ENCODE measurements at places on chromosomes 16 and 17.

- DNase-seq, result no peak
- no peak overlapping the region for H3K4me3 ChIP-seq
Observed at GRCh38 chr17:36197387-36197703, 787 bp upstream of the CCL3L1 start.

GRCh38 chr17:60390186-60390585, 1.7 kb downstream of the USP32 start:
- H3K27me3 ChIP-seq, result no peaks in the 10 kb centered on the region
- peak overlapping the region; percentile 91 for H3K27ac ChIP-seq
- peaks cover 4% of the 10 kb centered on the region for H3K36me3 ChIP-seq
- DNase-seq, result no peak
- peaks cover 49% of the 10 kb centered on the region for H3K4me1 ChIP-seq

GRCh38 chr16:68760671-68761275, 23.7 kb downstream of the CDH1 start:
- peaks cover 94% of the 10 kb centered on the region for H3K4me1 ChIP-seq
- DNase-seq, result peak; percentile 78
- H3K36me3 ChIP-seq, result no peaks in the 10 kb centered on the region
- peak overlapping the region; percentile 76 for H3K4me3 ChIP-seq
- peak overlapping the region; percentile 84 for H3K27ac ChIP-seq

GRCh38 chr17:48113201-48113676, 5.7 kb downstream of the SNX11 start:
- H3K4me1 ChIP-seq, result peaks cover 55% of the 10 kb centered on the region
- H3K27ac ChIP-seq, result peak overlapping the region; percentile 79
- H3K4me3 ChIP-seq, result peak overlapping the region; percentile 62
- H3K36me3 ChIP-seq, result peaks cover 20% of the 10 kb centered on the region
- no peaks in the 10 kb centered on the region for H3K27me3 ChIP-seq

- peak; percentile 19 for DNase-seq
- no peaks in the 10 kb centered on the region for H3K36me3 ChIP-seq
- peaks cover 18% of the 10 kb centered on the region for H3K4me1 ChIP-seq
- H3K27me3 ChIP-seq, result peaks cover 5% of the 10 kb centered on the region
- H3K27ac ChIP-seq, result no peak overlapping the region
- peak overlapping the region; percentile 9 for H3K4me3 ChIP-seq
Observed at GRCh38 chr16:58425756-58426494, 33.7 kb downstream of the GINS3 start.

DNA sequence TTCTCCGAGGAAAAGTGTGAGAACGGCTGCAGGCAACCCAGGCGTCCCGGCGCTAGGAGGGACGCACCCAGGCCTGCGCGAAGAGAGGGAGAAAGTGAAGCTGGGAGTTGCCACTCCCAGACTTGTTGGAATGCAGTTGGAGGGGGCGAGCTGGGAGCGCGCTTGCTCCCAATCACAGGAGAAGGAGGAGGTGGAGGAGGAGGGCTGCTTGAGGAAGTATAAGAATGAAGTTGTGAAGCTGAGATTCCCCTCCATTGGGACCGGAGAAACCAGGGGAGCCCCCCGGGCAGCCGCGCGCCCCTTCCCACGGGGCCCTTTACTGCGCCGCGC, at the start of gene ERBB2:
TSS of gene ERBB2 (plus strand) at position 247 of the 330 bp plus-strand sequence. CDS start 175 bp downstream, outside the sequence.
- no peak within 1 kb of the TSS for H3K27ac ChIP-seq
- peaks cover 21% of the 10 kb centered on the region for H3K4me1 ChIP-seq
- no peaks in the 10 kb centered on the region for H3K36me3 ChIP-seq
- peaks cover 37% of the 10 kb centered on the region for H3K27me3 ChIP-seq
- H3K4me3 ChIP-seq, result peak within 1 kb of the TSS; percentile 65

DNA sequence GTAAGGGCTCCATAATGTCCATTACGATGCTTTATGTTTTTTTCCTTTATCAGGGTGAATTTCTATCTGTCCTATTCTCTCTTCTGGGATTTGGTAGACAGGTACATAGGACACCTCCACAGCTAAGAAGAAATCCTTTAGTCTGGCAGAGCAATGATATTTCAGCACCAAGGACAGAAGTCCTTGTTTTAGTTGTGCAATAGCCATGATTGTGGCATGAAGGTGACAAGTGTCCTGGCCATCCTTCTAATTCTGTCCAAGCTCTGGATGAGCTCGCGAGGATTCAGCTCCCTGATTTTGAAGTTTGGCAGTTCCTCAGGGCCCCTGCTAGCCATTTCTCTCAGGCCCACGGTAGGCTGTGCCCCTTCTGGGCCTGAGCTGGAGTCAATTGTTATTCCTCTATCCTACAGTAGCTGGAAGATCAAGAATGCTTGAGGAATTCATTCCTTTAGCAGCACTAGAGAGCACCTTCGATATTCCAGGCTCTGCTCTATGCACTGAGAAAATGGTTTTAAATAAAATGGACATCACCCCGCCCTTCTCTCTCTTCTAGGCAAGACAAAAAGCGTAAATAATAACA, 320.8 kb downstream of the XYLT1 start:
- H3K4me3 ChIP-seq, result no peak overlapping the region
- no peak overlapping the region for H3K27ac ChIP-seq
- no peaks in the 10 kb centered on the region for H3K27me3 ChIP-seq
- no peak for DNase-seq

DNA sequence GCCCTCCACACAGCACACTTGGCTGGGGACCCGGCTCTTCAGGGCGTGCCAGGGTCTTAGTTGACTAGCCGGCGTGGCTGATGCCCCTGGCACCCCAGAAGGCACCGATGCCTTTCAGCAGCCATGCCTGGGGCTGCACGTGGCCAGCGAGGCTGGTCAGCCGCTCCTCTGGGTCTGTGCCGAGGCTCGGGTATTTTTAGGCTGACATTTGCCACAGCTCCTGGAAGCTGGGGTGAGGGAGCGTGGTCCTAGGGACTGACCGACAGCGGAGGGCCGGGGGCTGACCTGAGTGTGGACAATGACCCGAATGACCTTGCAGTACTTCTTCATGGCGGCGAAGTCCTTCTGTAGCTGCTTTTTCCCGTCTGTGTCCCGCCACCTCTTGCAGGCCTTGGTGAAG, 3.9 kb downstream of the RPL3L start:
- H3K4me3 ChIP-seq, result no peak overlapping the region
- H3K36me3 ChIP-seq, result no peaks in the 10 kb centered on the region
- H3K27ac ChIP-seq, result no peak overlapping the region
- no peaks in the 10 kb centered on the region for H3K27me3 ChIP-seq
- no peak for DNase-seq
- peaks cover 1% of the 10 kb centered on the region for H3K4me1 ChIP-seq

GRCh38 chr17:81060416-81060815, 25.5 kb downstream of the BAIAP2 start:
- no peak overlapping the region for H3K4me3 ChIP-seq
- no peaks in the 10 kb centered on the region for H3K27me3 ChIP-seq
- DNase-seq, result no peak

DNA sequence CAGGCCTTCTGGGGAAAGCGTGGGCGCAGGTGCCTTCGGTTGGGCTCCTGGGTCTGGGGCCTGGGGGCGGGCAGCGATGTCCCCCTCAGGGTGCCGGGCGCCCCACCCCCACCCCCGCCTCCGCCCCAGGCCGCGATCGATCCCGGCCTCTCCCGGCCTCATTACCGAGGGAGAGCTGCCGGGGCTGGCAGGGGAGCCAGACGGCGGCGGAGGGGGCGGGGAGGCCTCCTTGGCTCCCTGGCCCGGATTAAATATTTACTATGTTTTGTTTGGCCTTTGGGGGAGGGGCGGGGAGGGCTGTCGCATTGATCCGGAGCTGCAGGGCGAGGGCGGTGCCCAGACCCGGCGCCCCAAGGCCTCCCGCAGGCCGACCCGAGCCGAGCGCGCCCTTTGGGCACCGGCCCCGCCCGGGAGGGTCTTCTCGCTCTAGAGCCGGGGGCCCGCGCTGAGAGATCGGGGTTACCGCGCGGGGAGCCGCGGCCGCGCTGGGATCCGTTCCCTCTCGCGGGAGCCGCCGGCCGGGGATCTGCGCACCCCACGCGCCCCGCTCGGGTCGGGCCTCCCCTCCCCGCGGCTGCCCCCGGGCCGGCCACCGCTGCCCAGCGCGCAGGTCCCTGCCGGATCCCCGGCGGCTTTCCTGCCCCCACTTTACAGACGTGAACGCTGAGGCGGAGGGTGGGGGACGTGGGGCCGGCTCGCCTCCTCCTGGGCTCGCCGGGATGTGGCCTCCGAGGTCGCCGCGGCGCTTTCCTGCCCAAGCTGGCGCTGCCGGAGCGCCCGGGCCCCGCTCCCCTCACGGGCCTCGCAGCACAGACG, 27.0 kb downstream of the RTN4RL1 start:
- H3K4me3 ChIP-seq, result no peak overlapping the region
- no peaks in the 10 kb centered on the region for H3K4me1 ChIP-seq
- DNase-seq, result no peak
- peaks cover 30% of the 10 kb centered on the region for H3K27me3 ChIP-seq
- no peaks in the 10 kb centered on the region for H3K36me3 ChIP-seq

DNA sequence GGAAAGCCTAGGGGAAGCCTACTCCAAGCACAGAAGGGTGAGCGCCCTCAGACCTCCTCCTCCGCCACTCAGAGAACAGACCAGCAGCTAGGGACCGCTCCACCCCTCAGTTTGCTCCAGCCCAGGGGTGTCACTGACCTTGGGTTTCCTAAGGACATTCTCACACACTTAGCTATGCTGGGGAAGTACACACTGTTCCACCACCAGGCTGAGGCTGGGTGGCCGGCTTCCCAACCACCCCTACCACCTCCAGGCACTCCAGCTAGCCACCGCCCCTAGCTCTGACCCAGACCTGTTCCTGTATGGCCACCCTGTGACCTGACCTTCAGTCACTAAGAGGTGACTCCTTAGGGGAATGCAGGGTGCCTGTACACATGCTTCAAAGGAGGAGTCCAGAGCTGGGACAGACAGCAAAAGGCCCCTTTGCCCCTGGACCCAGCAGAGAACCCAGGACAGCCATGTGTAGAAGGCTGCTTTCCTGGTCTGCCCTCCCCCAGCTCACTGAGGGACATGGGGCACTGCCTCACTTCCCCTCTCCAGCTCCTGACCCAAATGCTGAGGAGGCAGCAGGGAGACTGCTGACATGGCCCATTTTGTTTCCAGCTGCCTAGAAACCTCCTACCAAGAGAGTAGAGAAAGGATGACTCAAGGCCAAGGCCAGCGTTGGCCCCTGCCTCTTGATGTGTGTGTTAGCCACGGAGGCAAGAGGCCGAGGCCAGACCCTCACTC, 6.7 kb downstream of the HSPB9 start:
- no peaks in the 10 kb centered on the region for H3K27me3 ChIP-seq
- peaks cover 37% of the 10 kb centered on the region for H3K4me1 ChIP-seq
- DNase-seq, result no peak
- H3K27ac ChIP-seq, result no peak overlapping the region

- no peak for DNase-seq
- H3K4me3 ChIP-seq, result no peak overlapping the region
- H3K27ac ChIP-seq, result no peak overlapping the region
- no peaks in the 10 kb centered on the region for H3K36me3 ChIP-seq
- H3K4me1 ChIP-seq, result peaks cover 15% of the 10 kb centered on the region
Observed at GRCh38 chr17:30208214-30208613, 27.3 kb downstream of the SLC6A4 start.

DNA sequence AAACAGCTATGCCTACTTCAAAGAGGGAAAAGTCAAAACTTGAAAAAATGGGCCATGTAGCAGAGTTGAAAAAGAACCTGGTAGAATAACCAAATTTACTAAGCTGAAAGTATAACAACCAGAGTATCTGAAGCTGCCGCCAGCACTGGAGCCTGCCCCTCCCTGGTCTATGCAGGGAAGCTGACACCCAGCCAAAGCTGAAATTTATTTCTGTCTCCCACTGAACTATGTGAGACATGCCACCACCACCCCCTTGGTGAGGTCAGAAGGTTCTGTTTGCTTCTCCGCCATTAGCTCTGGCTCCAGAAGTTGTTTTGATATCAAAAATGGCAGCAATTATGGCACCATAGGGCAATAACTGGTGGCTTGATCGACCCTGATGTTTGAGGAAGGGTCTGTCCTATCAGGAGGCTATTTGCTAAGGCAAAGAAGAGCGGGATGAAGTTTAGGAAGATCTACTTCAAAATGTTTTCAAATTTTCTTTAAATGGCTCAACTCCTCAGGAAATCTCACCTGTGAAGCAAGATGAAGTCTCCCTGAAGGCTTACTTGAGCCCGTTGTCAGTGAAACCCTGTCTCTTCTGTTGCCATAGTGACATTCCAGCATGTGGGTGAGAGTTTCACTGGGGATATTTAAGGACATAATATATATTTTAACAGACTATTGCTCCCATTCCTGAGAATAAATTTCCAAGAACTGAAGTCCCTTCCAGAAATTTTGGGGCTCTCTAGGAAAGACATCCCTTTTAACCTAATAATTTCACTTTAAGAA, 122.0 kb downstream of the COPRS start:
- H3K4me3 ChIP-seq, result no peak overlapping the region
- no peaks in the 10 kb centered on the region for H3K36me3 ChIP-seq
- no peak for DNase-seq

All from activated T-cell treated with anti-CD3 and anti-CD28 coated beads, Interleukin-2, amount 50 U/mL, for 72 hours (primary cell).